Activated CD8-positive, alpha-beta memory T cell treated with anti-CD3 and anti-CD28 coated beads for 4 hours (primary cell): ENCODE measurements at places on chromosomes 16 and 17.

DNA sequence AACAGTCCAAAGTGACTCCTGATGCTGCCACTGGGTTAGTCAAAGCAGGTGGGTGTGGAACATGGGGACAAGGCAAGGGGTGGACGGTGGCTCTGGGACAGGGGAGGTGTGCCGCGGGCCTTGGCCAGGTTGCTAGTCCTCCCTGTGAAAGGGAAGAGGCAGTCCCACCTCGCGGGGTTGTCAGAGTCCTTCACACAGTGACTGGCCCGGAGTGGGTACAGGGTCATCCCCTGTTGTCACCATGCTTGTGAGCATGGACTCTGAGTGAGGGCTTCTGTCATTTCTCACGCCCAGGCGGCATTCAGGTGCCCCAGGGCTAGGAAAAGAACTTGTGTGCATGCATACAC, 3.1 kb upstream of the ZNF469 start:
- no peak for DNase-seq

- DNase-seq = no peak
Measured at GRCh38 chr17:74125156-74125555, 78.3 kb upstream of the RPL38 start.

- no peak for DNase-seq
Measured at GRCh38 chr16:19968891-19969683, 84.4 kb upstream of the GPRC5B start.

DNA sequence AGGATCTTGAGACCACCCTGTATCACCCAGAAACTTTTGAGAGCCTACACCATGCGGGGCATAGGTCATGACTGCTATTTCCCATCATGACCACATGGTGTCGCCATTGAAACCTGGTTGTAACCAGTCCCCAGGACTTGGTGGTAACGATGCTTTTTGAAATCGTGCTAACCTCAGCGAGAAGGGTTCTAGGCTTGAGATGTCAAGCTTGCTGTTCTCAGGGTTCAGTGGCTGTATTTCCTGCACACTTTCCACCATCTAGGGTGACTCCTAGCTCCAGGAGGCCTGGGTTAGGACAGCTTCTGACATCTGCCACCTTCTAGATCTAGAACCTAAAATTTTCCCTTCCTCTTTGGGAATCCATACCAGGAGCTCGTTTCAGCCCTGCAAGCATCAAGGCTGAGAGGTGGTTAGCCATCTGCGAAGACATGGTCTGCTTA, 13.0 kb upstream of the SPNS3 start:
- peak; percentile 26 for DNase-seq

GRCh38 chr16:14181371-14182050, 110.4 kb downstream of the MRTFB start:
- no peak for DNase-seq

DNA sequence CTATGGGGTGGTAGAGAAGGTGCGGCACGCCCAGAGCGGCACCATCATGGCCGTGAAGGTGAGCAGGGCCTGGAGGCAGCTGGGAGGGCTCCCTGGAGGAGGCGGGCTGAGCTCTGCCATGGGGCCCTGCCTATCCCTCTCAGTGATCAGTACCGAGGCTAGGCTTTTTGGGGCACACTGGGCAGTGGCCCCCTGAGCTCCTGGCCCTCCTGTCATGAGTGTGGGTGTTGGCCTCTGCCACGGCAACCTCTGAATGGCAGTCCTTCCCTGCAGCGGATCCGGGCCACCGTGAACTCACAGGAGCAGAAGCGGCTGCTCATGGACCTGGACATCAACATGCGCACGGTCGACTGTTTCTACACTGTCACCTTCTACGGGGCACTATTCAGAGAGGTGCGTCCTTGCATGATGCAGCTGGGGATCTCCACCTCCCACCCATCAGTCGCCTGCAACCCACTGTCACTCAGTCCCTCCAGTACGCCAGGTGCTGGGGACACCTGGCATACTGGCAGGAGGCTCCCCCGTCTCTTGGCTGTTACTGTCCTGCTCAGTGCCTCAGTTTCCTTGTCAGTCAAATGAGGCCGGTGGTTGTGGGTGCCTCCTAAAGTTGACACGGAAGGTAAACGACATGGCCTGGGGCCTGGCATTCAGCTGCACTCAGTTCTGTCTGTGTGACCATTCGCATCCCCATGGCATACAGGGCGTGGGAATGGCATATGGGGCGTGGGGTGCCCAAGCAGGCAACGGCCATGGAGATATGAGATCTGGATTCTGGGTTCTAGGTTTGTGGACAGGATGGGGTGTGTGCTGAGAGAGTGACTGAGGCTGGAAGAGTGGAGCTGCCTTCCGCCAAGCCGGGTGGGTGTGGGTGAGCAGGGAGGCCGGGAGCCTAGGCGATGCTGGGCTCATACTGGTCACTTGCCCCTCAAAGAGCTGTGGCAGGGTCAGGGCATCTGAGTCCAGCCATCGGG, 16.4 kb downstream of the MAP2K3 start:
- DNase-seq = no peak

DNA sequence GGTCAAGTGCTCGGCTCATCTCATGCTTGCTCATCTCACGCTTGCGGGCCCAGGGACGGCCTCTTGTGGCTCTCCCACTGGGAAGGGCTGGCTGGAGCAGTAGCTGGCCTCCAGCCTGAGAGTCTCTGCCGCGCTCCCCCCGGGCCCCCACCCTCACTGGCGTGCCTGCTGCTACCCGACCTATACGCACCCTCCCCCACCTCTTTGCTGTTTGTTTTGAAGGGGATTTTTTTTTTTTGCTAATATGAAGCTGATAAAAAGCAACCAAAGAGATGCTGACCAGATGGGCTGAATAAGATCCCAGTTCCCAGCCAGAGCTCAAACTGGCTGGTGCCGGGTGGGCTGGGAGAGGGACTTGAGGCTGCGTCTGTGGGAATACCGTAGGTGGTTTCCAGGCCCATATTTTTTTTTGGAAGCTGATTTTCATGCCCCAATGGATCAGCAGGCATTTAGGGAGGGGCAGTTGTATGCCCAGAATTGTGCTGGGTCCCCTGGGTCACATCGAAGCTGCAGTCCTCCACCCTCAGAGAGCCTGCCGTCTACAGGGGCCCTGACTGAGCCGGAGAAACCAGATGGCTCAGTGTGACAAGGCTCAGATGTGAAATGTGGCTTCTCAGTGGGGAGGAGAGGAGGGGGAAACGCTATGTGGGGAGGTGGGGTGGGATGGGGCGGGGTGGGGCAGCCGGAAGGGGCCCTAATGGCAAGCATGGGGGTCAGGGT, 115.0 kb downstream of the RAP1GAP2 start:
- DNase-seq = no peak

- no peak for DNase-seq
Measured at GRCh38 chr16:75483222-75483621, 12.0 kb downstream of the CHST6 start.

DNA sequence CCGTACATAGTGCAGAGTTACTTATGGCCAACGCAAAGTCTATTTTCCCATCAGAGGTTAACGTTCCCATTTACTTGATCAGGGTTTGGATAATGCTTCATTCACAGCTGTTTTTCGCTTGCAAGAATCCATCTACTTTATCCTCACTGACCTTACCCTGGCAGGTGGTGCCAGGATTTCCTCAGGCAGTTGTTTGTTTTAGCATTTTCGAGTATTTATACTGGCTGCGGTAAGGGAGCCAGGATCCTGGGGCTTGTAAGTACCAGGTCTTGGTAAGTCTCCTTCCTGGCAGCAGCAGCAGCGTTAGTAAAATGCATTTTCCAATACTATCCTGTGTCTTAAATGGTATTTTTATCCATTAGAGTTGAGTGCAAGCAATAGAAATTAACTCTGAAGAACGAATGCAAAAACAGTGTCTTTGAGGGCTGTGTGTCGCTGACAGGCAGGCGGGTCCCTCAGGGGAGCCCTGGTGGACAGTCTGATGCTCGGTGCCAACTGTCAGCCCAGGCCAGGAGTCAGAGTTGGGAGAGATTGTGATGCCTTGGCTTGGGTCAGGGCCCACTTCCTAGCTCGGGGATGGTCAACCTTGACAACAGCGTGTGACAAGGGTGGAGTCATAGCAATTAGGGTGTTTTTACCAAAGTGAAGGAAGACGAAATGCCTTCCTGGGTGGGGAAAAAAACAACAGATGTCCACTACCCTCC, 92.4 kb upstream of the HSBP1 start:
- no peak for DNase-seq

DNA sequence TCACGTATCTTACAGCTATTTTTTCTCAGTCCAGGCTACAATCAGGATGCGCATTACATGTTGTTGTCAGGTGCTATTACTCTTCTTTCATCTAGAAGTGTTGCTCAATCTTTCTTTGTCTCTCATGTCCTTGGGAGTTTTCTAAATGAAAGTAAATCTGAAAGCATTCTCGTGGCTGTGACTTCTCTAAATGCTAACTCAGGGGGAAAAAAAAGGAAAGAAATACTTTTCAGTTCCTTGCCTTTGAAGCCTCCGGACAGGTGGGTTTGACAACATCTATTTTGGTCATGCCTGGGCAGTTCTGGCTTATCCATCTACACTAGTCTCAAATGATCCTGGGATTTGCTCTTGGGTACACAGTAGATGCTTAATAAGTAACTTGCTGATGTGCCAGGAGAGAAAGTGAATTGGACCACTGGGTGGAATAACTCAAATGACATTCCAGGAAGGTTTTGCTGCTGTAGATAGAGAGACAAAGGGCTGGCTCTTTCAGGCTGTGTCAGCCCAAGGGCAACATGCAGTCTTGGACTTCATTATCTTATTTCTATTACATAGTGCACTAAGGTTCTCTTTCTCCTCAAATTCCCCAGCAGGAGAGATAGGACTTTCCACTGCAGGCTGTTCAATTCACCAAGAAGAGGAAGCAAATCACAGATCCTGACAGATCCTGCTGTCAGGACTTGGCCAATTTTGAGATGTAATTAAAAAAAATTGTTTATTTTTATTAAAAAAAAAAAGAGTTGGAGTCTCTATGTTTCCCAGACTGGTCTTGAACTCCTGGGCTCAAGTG, 63.6 kb upstream of the NFAT5 start:
- DNase-seq = no peak

GRCh38 chr17:80270836-80271235, 10.2 kb downstream of the RNF213 start:
- no peak for DNase-seq

GRCh38 chr16:47004652-47005051, 31.2 kb upstream of the DNAJA2 start:
- no peak for DNase-seq

- DNase-seq = no peak
Measured at GRCh38 chr16:51757124-51757470, 606.0 kb upstream of the SALL1 start.

DNA sequence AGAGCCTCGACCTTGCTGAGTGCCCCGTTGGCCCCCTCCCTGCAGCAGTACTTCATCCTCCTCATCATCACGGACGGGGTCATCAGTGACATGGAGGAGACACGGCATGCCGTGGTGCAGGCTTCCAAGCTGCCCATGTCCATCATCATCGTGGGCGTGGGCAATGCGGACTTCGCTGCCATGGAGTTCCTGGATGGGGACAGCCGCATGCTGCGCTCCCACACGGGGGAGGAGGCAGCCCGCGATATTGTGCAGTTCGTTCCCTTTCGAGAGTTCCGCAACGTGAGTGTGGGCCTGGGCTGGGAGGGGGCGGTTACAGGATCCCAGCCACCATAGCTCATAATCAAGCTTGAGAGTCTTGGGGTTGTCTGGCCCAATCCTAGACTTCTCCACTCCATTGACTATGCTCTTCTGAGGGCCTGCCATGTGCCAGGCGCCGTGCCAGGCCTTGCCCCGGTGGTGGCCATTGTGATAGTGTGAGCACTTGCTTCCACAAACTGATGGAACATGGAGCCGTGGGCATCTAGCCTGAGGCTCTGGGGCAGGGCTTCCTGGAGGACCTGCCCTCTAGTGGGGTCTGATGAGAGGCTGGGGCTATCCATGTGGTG, 39.7 kb downstream of the PSME3IP1 start:
- DNase-seq = no peak

DNA sequence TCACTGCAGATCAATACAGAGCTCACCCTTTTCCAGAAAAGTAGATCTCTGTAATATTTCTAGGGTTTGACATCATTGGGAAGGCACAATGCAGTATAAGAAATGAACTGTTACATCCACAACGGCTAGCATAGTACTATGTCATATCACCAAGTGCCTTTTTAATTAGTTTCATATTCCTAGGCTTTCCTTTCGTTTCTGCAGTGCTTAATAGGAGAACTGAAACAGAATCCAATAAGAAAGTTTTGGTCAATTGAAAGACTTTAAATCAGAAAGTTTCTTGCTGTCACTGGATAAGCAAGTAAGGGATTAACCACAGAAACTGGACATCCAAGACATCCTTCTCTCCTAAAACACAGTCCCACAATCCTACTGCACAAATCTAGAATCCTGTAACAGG, 3.5 kb upstream of the RNF43 start:
- no peak for DNase-seq

DNA sequence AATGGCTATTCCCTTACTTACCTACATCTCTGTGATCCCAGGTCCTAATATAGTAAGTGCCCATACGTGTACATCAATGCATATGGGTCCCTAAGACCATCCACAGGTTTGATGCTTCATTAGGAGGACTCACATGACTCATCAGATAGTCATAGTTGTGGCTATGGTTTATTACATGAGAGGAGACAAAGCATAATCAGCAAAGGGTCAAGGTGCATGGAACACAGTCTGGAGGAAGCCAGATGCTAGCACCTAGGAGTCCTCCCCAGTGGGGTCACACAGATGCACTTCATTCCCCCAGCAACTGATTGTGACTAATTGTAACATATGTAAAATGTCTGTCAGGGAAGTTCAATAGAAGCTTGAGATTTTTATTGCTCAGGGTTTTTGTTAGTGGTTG, 42.8 kb downstream of the PHKB start:
- DNase-seq = no peak

- DNase-seq = no peak
Measured at GRCh38 chr17:46964315-46965265, 14.5 kb downstream of the RPRML start.

DNA sequence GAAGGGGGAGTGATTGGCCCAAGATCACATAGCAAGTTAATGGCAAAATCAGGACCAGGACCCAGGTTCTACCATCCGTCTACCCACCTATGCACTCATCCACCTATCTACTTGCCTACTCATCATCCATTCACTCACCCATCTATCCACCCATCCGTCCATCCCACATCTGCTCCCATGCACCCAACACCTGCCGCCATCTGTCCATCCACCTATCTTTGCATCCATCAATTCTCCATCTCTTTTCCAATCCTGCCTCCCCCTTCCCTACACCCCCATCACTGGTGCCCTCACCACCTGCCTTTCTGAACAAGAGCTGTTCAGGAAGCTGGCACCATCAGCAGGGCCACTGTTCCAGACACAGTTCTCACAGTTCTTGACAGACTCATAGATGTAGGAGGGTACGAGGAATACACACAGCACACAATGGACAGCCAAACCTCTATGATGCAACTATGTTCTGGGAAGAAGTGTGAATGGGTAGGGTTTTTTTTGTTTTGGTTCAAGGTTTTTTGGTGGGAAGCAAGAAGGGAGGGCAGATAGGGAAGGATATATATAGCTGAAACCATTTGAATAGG, 4.5 kb downstream of the SAMD14 start:
- no peak for DNase-seq

GRCh38 chr16:82396509-82396908, 226.5 kb upstream of the MPHOSPH6 start:
- no peak for DNase-seq

GRCh38 chr16:55101026-55101425, 170.4 kb downstream of the IRX5 start:
- no peak for DNase-seq
